ENCODE measurements at places on chromosomes 4 and X.
A peak's percentile ranks its signal among the peaks of the same experiment; 100 is the strongest.

- no peak for DNase-seq
Measured at GRCh38 chr4:6196324-6196723, 4.0 kb downstream of the JAKMIP1 start.

DNA sequence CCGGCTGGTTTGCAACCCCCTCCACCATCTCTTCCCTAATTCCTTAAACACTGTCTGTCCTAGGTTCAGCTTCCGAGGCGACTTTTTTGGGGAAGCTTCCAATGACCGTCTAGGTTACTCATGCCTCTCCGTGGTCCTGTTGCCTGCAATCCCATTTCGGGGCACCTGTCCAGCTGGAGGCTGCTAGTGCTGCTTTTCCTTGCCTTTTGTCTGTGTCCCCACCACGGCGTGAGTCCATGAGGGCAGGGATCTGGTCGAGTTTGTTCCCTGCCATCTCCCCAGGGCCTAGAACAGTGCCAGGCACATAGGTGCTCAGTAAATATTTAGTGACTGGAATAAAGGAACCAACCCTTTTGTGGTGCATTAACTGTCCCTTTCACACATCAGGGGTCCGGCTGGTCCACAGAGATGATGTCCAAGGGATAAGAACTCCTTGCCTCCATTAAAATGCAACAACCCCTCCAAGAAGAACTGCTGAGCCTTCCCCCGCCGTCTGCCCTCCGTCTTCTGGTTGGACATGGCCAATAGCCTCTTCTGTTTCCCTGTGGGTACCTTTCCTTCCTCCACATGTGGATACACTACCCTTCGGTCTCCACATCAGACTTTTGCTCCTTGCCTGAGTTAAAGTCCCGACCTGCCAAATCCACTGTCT is 5.7 kb upstream of the SORCS2 start:
- no peak for DNase-seq

DNA sequence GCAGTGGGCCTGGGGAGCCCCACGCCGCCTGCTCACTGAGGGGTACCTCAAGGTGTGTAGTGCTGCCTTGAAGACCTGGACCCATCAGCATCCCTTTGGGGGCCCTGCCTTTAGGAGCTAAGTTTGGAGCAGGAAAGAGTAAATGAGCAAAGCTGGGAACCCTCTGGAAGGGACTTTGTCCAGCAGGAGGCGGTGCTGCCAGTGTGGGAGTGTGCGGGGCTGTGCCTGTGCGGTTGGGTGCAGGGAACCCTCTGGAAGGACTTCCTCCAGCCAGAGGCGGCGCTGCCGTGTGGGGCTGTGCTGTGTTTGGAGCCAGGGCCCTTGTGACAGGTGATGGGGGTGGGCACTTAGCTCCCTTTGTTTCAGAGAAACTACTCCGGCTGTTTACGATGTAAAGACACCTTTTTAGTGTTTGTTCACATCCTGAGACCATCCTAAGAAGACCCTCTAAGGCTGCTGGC is 25.8 kb downstream of the RGS12 start:
- no peak for DNase-seq

- peak; percentile 45 for DNase-seq
Measured at GRCh38 chr4:71184195-71184781, 154.5 kb upstream of the SLC4A4 start.

GRCh38 chr4:41070516-41071281 is 143.6 kb downstream of the APBB2 start:
- DNase-seq, result no peak

DNA sequence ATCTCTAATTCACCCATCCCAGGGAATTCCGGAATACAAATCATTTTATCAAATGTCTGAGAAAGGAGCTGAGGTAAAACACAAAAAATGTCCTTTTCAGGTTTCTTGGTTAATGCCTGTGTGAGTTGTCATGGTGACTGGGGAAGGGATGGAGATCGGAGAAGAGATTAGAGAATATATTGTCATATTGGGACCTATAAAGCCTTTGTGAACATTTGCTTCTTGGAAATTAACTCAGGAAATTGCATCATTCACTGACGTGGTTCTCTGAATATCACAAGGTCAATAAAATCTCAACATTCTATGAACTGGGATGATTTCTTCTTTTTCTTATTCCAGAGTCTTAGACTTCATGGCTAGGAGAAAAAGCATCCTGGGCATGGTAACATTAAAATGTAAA is 174.8 kb upstream of the GLRA2 start:
- DNase-seq, result no peak

DNA sequence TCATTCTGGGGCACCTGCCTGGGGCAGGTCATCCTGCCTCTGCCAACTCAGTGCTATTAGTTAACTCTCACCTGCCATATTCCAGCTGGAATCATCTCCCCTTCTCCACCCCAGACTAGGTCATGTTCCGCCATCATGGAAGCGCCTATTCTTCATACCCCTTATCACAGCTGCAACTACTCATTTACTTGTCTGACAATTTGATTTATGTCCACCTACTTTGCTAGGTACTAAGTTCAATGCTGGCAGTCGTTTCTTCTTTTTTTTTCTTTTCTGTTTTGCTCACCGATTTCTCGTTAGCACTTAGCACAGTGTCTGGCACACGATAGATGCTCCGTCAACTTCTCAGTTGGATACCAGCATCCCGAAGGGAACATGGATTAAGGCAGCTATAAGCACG is 1.1 kb upstream of the FMR1 start:
- no peak for DNase-seq

GRCh38 chr4:28890949-28891775 is 1829.0 kb upstream of the PCDH7 start:
- DNase-seq, result no peak

DNA sequence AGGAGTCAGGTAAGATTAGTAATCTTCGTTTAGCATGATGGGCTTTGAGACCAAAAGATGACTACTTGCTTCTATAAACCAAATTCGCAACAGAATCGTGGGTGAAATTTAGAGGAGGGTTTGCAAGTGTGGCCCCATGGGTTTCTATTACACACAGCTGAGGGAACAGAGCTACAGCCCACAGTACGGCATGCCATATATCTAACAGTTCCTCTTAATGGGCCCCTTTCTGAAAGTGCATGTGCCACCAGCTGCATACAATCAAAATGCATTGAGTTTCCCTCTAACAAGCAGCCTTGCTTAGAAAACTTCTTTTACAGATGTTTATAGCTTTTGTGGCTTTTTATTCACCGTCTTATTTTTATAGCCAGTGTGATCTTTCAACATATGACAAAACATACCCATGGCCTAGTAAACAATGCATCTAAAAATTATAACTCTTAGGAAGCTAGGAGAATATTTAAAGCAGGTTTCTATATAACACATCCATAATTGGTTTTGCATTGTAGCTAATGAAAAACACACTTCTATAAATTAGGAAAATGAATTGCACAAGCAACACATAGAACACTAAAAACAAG is 202.1 kb downstream of the PRDM5 start:
- no peak for DNase-seq

DNA sequence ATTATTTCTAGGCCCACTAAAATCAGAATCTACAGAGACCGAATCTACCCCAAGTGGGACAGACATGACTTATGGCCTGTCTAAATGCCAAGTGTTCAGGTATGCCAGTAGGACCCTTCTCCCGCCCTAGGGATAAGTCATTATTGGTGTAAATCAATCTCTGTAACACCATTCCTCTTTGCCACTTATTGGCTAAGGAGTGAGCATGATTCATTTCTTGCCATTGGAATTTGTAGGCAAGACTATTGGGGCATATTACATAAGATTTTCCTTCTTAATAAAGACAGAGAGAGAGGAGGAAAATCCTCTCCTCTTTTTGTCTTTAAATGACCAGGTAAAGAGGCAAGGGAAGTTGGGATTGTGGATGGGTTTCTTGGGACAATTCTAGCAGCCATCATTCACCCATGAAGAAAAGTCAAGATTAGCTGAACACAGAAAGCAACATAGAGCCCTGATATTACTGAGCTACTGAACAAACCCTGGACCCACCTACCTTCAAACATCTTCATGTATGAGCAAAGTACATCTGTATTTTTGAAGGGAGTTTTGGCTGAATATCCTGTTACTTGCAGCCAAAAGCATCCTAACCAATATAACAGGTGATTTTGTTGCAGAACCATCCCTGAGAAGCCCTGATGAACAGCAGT is 2.6 kb downstream of the SLC9B2 start:
- DNase-seq, result no peak

DNA sequence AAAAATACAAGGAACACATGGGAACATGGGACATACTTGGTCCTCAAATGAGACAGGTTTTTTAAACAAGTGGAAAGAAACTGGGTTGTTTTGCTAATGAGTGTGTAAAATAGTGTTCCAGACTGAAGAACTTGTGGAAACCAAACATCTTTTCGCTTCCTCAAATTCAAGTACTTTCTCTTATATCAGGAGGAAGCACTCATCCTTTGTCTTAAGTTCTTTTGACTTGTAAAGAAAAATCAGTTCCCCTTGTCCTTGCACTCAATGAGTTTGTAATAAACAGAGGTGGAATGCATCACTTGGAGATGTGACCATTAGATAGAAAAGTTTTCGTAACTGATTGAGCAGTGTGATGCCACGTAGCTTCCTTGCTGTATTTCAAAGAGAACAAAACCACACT is 101.1 kb downstream of the PHOX2B start:
- no peak for DNase-seq

DNA sequence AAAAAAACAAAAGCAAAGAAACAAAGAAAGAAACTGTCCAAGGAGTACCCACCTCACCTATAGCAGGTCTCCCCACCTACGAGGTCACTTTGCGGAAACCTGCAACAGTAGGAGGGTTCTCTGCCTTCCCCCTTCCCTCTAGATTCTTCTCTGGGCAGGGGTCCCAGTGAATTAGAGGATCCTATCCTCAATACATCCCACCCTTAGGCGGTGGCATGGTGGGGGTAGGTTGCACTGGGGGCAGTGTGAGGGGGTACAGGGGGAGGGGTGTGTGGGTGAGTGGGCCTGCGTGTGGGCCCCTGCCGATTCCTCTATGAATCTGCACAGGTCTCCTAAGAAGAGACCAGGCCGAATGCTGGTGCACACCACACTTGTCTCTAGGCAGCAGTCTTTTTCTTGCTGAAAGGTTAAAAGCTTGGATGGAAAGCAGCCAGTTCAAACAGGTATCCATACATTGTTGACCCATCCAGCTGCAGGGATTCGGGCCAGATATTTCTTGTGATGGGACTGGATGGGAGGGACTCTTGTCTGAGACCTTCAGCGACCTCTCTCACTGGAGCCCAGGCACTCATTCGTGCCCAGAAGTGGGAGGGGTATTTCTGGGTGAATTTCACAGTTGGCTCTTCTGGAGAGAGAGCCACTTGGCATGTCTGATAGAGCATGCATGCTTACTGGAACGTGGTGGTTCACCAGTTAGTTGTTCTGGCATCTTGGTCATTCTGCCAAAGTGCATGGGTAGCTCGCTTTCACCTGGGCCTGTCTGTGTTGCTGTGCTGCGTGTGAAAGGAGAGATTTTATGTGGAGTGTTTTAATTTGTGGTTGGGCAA is 65.6 kb downstream of the NBDY start:
- peak; percentile 2 for DNase-seq

DNA sequence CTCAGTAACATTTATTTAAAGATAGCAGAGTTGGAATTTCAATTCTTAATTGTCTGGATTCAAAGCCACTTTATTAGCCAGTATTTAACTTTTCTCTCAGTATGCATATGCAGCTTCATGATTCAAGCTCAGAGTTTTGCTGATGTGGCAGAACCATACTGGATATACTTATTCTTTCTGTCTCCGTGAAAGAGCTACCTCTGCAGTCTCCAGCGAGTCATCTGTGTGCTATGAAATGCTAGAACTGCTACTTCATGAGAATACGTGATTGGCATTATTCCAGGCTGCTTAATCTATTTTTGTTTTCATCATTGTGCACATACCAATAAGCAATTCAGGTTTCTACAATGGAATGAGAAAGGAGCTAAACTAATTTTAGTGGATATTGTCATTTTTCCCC is 743.7 kb downstream of the C4orf33 start:
- no peak for DNase-seq

DNA sequence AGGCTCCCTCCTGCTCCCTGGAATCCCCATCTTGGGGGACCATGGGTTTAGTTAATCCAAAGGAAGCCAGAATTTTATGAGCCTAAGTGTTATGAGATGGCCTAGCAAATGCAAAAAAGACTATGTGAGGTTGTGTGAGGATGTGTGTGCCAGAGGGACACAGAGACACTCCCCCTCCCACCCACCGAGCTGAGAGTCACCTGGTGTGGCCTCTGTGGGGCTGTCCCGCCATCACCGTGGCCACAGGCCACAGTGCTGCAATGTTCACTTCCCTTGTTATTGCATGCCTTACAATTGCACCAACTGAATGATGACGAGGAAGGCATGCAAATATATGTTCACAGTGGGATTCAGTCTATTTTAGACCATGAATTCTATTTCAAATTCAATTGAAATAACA is 601 bp upstream of the FGFBP2 start:
- no peak for DNase-seq

DNA sequence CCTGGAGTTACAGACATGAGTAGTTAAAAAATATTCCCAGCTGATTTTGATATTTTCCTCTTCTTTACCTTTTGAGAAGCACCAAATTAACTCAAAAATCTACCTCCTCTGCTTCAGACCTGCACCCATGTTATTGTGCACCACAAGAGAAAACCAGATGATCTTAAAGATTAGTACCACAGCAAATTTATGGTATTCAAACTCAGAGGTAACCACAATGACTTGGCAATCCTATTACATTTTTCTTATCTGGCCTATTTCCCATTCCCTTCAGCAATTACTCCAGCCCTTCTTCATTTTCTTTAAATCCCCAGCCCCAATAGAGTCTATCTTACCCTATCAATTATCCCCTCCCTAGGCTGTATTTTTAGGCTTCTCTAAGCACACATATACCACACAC is 535.1 kb downstream of the FAT4 start:
- no peak for DNase-seq

- DNase-seq, result no peak
Measured at GRCh38 chrX:20066968-20067708, 49.6 kb downstream of the MAP7D2 start.

- DNase-seq, result no peak
Measured at GRCh38 chr4:87309625-87310024, 13.1 kb downstream of the HSD17B13 start.

GRCh38 chr4:108783665-108784463 is 21.0 kb upstream of the ETNPPL start:
- DNase-seq, result no peak

GRCh38 chr4:15318621-15319348 is 109.0 kb upstream of the C1QTNF7 start:
- DNase-seq, result no peak

GRCh38 chr4:120694973-120695372 is 227.6 kb downstream of the PRDM5 start:
- no peak for DNase-seq

DNA sequence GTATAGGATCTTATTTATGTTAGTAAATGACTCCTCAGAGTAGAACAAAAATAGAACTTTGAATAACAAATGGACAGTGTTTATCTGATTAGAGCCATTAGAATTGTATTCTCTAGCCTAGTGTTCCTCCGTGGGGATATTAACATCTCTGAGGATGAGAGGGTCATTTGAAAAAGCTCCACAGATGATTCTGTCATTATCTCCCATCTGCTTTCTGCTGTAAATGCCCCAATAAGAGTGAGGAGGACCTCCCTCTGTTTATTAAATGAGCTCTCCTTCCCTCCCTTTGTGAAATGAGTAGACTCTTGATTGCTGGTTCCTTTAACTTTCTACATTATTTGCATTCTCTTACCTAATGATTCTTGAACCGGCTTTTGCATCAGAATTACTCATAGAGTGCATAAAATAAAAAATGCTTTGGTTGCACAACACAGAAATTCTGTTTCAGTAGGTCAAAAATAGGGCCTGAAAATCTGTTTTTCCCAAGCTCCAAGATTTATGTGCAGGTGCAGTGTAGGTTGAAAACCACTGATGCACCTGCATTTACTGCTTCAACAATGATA is 18.0 kb downstream of the GC start:
- DNase-seq, result no peak
